COR-L47 (cell line): ENCODE measurements at places on chromosomes 5 and 9.

DNA sequence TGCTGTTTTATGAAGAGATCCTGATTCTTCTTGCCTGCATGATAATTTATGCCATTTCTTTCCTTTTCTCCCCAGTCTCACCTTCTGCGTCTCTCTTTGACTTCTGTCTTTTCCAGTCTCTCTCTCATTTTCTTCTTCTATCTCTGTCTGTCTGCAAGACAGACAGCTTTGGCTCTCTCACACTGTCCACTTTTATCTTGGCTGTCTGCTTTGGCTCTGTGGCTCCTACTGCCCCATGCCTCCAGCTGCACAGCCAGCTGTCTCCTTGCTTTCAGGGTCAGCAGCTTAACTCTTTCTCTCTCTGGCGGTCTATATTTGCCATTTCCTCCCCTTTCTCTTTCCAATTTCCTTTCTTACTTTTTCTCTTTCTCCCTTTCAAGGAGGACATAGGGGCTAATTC is 971.1 kb upstream of the COX7C start:
- no peak for DNase-seq

DNA sequence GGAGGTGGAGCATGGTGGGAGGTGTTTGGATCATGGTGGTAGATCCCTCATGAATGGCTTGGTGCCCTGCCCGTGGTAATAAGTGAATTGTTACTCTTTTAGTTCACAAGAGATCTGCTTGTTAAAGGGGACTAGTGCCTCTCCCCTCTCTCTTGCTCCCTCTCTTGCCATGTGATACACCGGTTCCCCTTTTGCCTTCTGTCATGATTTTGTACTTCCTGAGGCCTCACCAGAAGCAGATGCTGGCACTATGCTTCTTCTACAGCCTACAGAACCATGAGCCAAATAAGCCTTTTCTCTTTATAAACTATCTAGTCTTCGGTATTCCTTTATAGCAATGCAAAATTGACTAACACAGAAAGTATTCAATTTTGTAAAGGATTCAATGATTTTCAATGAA is 817.1 kb downstream of the TLR4 start:
- DNase-seq: no peak

- peak; percentile 15 for DNase-seq
Observed at GRCh38 chr9:102587281-102587680, 407.9 kb upstream of the CYLC2 start.

DNA sequence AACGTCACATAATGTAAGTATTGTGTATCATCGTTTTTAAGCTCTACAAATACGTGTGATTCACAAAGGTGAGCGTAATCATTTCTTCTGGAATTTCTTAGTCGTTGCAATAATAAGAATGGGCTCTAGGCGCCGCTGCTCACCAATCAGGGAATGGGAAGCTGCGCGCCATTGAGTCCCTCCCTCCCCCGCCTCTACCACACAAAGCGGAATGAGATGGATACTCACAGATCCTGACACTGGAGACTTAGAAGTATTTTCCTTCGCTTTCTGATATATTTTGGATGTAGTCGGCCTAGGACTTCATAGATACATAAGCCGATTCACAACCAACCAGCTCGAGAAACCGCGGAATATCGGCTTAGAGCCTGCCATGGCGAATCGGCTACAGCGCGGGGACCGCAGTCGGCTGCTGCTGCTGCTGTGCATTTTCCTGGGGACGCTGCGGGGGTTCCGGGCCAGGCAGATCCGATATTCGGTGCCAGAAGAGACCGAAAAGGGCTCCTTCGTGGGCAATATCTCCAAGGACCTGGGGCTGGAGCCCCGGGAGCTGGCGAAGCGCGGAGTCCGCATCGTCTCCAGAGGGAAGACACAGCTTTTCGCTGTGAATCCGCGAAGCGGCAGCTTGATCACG is at the start of gene PCDHGA11:
Gene PCDHGA11 (plus strand): TSS at position 197 of the 634 bp plus-strand sequence. CDS start 177 bp downstream, at position 374.
- DNase-seq: no peak

GRCh38 chr9:36779582-36779981 is 206.9 kb downstream of the MELK start:
- DNase-seq: no peak

DNA sequence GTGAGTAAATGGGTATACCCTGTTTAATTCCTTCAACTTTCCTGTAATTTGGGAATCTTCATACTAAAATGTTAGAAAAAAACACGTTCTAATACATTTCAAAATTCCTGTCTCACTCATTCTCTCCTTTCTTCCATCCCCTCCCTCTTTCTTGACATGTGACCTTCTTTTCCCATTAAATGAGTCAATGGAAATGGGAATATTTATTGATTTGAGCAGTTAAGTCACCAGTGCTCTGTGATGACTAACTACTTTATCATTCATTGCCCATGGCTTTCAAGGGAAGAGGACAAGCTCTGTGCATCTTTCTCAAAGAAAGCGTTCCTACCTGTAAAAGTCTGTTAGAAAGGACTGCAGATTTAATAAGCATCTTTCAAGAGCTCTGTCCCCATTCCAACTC is 144.4 kb upstream of the MAP3K1 start:
- no peak for DNase-seq

DNA sequence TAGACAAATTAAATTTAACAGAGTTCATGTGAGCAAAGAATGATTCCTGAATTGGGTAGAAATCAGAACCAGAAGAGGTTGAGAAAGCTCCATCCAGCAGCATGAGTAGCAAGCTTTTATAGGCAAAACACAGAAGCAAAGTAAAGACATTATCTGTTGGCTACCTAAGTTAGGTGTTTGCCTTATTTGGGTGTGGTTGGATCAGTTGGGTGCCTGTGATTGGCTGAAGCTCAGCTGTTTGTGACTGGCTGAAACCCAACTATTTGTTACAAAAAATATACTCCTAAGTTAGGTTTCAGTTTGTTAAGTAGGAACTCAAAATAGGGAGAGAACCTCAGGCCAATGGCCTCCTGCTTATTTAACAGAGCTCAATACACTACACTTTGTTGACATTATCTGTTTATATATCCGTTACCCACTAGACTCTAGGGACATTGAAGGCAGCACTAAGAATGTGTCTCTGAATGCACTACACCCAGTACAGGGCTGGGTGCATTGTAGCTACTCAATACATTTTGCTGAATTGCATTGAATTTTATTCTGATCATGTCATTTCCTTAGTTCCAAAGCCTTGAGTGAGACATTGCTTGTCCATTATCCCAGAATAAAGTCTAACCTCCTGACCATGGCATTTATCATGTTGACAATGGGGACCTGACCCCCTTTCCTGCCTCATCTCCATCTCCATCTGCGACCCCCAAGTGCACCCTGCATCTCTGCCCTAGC is 98.7 kb downstream of the CCDC192 start:
- DNase-seq: no peak
